ENCODE measurements at places on chromosomes 7 and 10. TPM values are rescaled to one million over a fixed set of nuclear protein-coding genes. Genes with fewer than 3 reads are reported as not detected.

GRCh38 chr7:30225863-30226613, 58.4 kb upstream of the ZNRF2 start:
- DNase-seq: peak; percentile 12

DNA sequence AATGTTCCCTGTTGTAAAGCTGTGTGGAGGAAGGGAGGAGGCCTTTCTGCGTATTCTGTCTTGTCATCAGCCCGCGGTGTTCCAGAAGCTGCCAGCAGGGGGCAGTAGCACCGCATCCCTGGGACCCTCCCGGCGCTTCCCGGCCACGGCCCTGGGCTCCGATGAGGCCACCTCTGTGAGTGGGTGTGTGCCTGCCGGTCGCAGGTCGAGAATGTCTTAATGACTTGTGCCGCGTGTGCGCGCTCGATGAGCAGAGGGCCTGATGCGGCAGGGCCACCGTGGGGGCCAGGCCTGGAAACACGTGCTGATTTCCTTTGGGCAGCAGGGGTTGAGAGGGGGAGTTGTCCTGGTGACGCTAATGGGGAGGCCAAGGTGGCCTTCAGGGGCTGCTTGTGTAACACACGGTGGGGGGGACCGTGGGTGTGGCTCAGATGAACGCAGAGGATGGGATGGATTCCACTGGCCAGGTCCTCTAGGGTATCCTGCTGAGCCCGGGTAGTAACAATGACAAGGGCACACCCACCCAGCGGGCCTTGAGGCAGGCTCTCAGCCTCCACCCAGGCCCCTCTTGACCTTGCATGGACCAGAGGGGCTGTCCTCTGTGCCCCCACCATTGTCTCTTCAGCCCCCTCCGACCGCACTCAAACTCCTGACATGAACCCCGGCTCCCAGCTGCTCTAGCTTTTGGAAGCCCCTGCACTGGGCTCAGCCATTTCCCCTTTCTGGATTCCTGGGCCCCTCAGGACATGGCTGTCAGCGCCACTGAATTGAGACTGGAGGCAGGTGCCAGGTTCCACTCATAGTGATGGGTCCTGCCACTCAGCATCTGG, 135.9 kb upstream of the PODXL start:
- peak; percentile 29 for DNase-seq

DNA sequence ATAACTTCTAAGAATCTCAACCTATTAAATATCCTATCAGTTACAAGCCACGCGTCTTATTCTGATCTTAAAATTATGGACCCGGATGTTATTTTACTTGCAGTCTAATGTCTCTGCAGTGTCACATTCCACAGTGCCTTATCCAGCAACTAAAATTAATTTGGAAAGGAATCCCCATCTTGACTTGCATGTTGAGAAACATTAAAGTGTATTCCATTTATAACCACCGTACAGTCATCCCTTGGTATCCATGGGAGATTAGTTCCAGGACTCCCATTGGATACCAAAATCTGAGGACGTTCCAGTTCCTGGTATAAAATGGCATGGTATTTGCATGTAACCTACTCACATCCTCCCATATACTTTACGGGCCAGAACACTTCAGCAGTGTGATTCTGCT, 194.7 kb downstream of the ARHGAP21 start:
- DNase-seq: no peak

GRCh38 chr7:143255564-143255963, 7.7 kb upstream of the GSTK1 start:
- DNase-seq: no peak

ACHE gene
- 3.2 TPM for polyA plus RNA-seq

DNA sequence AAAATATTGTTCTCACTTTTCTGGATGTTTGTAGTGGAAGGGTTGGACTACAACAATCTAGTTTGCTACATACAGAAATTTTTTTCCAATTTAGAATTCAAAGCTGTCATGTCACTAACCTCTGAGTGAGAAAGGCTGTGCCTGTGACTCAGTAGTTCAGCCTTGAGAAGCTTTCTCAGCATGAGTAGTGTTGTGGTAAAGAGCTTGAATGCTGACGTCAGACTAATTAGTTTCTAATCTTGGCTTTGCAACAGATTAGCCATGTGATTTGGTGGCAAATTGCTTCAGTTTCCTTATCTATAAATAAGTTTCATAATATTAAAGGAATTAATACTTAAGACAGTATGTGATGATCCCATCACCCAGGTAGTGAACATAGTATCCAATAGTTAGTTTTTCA, 83.8 kb downstream of the ABCA13 start:
- no peak for DNase-seq

DNA sequence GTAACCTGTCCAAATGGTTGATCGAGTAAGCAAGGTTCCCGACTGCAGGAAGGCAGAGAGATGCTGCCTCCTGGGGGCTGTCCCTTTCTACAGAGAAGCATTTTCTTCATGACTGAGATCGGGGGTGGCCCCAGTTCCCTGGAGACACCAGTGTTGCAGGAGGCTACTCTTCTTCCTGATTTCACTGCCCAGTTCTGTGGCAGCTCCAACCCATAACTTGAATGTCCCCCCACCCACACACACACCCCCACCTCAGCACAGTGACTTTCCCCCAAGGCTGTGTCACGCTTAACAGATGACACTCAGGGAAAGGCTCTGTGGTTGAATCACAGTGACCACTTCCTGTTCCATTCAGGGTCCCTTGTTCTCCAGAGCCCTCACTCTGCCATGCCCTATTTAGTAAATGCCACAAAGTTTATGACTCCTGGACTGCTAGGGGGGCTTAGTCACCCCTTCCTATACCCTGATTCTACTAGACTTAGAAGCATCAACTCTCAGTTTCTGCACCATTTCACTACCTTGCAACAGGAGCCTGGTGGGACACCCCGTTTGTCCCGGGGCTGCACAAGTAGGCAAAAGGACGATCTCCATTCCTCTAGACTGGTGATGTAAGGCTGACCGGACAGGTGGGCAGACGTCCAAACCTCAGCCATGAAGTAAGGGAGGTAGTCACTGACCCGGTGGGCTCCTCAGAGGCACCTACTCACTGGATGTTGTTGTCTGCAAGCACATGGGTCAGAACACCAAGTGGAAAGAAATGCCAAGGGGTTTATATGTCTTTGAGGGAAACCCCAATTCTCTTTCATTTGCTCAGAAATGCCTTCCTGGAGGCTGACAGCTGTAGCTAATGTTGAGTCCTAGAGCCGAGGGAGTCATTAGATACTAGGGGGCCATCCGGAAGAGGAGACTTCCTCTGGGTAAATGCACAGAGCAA, 31.3 kb upstream of the SMC3 start:
- DNase-seq: no peak

GRCh38 chr10:5511231-5511884, 12.0 kb upstream of the CALML5 start:
- no peak for DNase-seq

- no peak for DNase-seq
These were observed 601 bp downstream of the ADAM8 start for GRCh38 chr10:133276100-133276434.

DNA sequence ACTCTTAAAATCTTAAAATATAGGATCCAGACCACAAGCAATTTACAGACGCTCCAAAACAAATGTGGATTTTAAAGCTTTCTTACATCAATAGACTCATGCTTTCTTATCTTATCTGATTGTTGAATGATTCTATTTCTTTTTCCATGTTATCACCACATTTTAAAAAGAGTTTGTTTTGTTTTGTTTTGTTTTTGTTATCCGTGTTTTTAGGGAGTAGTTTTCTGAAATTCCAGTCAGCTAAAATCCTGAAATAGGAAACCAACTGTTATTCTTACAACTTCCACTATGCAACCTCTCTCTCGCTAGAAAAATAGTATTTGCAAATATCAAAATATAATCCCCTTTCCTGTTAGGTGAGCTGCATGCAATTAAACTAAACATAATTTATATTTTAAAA, 251.0 kb downstream of the PCDH15 start:
- DNase-seq: no peak

GRCh38 chr7:100127866-100128636, 1.3 kb downstream of the MBLAC1 start:
- no peak for DNase-seq

TRPV5 gene
- 0.83 TPM for polyA plus RNA-seq

GRCh38 chr7:37031571-37032257, 307.4 kb upstream of the AOAH start:
- no peak for DNase-seq

GRCh38 chr7:125670926-125671572, 741.4 kb upstream of the POT1 start:
- DNase-seq: no peak

Measured in right renal cortex interstitium (tissue), 3 donors.